ENCODE measurements at places on chromosomes 7 and 10.

- peak; percentile 41 for DNase-seq
Measured at GRCh38 chr10:122293156-122293960, 22.3 kb downstream of the BTBD16 start.

GRCh38 chr7:157719705-157720655 is 383.2 kb downstream of the DNAJB6 start:
- DNase-seq, result no peak

DNA sequence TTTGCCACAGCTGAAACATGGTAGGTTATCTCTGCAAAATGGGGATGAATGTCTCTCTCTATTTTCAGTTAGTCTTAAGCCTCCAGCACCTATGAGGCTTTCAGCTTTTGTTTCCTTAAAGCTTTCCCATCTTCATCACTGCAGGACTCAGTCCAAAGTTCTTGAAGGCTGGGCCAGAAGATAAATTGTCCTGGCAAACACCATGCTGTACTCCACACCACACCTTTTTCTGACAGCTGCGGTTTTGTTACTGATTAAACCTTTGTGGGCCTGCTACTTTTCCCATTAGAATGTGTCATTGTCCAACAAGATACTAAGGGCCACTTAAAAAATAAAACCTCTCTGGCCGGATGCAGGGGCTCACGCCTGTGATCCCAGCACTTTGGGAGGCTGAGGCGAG is 87.2 kb upstream of the A1CF start:
- DNase-seq, result no peak

GRCh38 chr7:157151626-157152339 is 13.1 kb downstream of the UBE3C start:
- no peak for DNase-seq

Data from GM12865 (cell line).